Ascending aorta (tissue), 2 donors: ENCODE measurements at places on chromosomes 5 and 9. TPM values are rescaled to one million over a fixed set of nuclear protein-coding genes. Genes with fewer than 3 reads are reported as not detected.

OR1N1 gene
- total RNA-seq = not detected

ORM2 gene
- 0.64 TPM for total RNA-seq

PCDHA6 gene
- total RNA-seq = not detected

NR2F1 gene
- total RNA-seq = 8.0 TPM

LCN2 gene
- total RNA-seq = not detected

CCL28 gene
- not detected for total RNA-seq

INSL4 gene
- not detected for total RNA-seq
